ENCODE measurements at places on chromosomes 12 and 14.
A peak's percentile ranks its signal among the peaks of the same experiment; 100 is the strongest.

DNA sequence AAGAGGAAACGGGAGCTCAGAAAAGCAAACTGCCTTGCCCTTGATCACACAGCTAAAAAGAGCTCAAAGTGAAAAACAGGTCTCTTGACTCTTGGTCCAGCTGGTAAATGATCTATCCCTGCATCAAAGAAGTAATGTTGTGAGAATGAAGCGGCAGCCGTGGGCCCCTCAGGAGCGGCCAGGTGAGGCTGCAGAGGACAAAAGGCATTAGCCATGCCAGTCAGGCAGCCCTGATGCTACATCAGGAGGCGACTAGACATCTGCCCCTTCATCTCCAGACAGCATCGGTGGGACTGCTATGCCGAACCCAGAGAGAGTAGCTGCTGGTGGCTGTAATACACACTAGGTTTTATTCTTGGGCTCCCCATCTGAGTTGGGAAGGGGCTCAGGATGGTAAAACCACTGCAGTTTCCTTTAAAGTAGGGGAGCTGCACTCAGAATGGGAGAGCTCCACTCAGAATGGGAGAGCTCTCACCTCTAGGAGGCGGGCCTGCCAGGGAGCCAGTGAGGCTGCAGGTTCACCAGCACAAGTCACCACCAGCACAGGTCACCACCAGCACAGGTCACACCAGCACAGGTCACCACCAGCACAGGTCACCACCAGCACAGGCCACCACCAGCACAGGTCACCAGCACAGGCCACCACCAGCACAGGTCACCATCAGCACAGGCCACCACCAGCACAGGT, 120.1 kb downstream of the TSPAN9 start:
- DNase-seq, result no peak

- peak; percentile 81 for DNase-seq
Measured at GRCh38 chr14:70907176-70907995, at the start of gene PCNX1. Gene PCNX1, plus strand, starts transcription at chr14:70907459. Its CDS starts 392 bp downstream, at chr14:70907851.

- DNase-seq, result no peak
Measured at GRCh38 chr14:43894534-43894933, 612.5 kb downstream of the FSCB start.

DNA sequence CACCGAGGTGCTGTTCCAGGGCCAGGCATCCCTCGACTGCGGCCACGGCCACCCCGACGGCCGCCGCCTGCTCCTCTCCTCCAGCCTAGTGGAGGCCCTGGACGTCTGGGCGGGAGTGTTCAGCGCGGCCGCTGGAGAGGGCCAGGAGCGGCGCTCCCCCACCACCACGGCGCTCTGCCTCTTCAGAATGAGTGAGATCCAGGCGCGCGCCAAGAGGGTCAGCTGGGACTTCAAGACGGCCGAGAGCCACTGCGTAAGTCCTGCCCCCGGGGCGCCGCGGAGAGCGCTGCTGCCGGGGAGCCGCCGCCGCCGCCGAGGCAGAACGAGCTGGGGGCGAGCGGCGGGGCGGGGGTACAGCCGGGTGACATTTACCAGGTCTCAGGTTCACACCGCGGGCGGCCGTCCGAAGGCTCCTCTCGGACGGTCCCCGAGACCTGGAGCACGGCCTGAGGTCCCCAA, 1.4 kb downstream of the PLXNC1 start:
- DNase-seq, result no peak

GRCh38 chr12:21553329-21553675, 27.2 kb downstream of the SPX start:
- DNase-seq, result no peak
